ENCODE measurements at places on chromosomes 11 and 22.

DNA sequence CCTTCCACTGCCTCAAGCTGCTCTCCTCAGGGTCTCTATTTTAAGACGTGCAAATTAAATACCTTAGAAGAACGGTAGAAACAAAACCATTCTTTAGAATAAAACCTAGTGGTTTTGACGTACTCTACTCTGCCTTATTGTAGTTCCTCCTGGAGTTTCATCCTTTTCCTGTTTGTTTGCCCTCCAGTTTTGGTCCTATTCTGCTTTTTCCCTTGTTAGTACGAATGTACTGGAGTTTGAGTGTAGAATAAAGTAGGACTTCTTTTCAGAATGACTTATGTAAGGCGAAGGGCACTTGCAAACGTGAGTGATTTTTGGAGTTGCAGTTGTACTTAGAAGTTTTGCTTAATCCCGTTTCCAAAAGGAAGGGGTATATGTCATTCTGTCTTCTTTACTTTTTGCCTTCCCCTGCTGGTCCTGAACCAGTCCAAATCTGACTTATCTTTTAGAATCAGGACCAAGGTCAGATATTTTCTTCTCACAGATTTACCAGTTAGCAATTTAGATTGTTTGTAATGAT is 1.4 kb downstream of the SIK2 start:
- DNase-seq: no peak

GRCh38 chr22:37561212-37562048 is 1.1 kb downstream of the CDC42EP1 start:
- peak; percentile 49 for DNase-seq

DNA sequence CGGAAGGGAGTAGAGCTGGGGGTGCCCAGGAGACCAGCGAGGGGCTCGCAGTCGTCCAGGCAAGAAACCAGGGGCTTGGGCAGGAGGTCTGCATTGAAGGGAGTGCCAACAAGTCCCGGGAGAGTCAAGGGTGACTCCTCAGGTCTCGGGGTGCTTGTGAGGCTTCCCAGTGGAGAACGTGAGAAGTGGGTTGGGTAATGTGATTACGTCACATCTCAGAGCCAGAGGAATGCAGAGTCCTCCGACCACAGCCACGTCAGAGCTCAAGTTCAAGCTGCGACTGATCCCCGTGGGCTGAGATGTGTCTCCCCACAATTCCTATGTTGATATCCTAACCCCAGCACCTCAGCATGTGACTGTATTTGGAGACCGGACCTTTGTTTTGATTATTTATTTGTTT is 89.7 kb upstream of the SHANK2 start:
- DNase-seq: no peak

DNA sequence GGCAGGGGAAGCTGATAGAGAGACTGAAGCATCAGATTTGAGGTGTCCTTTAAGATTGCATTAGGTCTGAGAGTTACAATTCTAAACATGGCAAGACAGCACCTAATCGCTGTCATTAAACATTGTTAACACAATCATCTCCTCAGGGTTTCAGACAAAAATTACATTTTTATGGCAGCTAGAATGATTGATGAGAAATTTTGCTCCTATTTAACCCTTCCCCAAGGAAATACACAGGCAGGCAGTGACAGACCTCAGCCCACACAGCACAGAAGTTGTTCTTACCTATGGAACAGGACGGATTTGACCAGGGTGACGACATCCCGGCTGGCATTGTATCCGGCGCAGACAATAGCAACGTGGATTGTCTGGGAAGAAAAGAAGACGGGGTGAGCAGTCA is 294.3 kb downstream of the LARGE1 start:
- DNase-seq: no peak

DNA sequence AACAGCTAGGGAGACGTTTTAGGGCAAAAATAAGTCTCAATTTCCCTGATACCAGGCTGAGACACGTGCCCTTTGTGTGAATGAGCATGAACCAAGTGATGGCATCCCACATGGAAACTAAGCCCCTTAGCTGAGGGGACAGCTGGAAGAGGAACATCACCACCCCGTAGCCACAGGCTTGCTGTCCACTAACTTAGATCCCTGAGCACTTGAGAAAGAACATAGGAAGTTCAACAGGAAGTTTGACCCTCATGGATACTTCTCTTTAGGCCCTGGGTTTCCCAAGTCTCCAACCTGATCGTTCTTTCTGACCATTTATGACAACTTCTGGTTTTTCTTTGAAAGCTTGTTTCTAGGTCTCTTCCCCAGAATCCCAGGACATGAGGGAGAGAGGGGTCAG is 11.6 kb upstream of the CKAP5 start:
- DNase-seq: no peak

DNA sequence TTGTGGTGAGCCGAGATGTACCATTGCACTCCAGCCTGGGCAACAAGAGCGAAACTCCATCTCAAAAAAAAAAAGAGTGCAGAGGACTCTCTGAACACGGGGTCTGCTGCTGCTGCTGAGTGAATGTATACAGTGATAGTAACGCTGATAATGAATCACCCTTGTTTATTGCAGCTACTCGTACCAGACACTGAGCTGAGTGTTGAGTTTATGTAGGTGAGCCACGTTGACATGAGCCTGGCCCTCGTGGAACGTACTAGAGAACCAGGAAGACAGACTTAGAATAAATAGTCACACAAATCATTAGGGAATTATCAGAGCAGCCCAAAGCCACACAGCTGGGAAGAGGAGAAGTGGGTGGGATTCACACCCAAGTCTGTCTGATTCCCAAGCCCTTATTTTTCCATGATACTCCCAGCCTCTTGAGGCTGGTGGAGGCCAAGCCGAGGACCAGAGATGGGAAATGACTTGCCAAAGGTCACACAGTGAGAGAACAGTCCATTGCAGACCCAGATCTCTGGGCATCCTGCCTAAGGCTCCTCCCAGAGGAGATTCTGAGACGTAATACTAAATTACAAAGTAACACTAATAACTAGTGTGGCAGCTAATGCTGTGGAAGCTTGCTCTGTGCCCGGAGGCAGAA is 34.8 kb downstream of the MB start:
- no peak for DNase-seq

Measured in brain pericyte (primary cell).